Mesenteric fat pad (tissue), 1 donor: ENCODE measurements at places on chromosomes 4 and X. TPM values are rescaled to one million over a fixed set of nuclear protein-coding genes. Genes with fewer than 3 reads are reported as not detected.
A peak's percentile ranks its signal among the peaks of the same experiment; 100 is the strongest.

DNA sequence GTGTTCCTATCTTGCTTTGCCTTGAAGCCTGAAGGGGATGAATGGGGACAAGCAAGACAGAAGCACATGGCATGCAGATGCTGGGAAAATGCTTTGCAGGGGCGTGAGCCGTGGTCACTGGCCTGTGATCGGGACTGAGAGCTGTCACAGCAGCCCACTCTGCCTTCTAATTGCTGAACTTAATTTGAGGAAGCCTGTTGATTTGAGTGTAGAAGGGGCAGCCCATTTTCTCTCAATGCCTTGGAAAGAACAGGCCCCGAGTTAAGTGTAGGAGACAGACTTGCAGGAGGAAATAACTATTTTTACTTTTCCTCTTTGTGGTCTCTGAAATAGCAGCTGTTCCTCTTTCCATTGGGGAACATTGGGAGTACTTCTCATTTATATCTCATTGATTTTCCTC, 26.1 kb upstream of the TBC1D1 start:
- DNase-seq: no peak

DNA sequence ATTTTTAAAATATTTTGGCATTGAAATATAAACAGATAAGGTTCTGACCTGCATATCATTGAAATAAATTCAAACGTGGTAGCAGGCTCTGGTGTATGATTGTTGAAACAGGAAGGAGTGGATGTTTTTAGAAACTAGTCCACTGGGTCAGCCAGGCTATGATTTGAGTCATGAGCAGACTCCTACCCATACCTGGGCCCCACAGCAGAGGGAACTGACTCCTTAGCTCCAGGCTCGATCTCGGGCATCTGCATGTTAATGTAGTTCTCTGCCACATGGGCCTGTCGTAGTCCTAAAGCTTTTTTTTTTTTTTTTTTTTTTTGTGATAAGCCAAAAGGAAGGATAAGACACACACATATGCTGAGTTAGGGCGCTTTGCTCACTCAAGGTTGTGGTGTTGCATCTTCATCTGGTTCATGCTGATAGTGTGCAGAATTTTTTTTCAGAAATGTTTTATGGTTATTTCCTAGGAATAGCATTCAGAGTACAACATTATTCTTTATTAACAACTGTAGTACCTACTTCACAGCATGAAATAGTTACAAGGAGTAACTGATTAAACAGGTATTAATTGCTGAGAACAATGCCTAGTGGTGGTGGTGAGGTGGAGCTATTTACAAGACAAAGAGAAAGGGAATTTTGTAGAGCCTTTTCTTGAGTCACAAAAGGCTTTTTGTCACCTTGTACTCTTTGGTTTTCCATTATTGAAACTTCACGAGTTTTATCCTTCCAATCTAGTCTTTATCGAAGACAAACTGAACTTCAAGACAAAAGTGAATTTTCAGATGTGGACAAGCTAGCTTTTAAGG, 27.3 kb downstream of the OFD1 start:
- DNase-seq: no peak

- no peak for DNase-seq
Measured at GRCh38 chr4:105215609-105216313, 69.1 kb downstream of the TET2 start.

DNA sequence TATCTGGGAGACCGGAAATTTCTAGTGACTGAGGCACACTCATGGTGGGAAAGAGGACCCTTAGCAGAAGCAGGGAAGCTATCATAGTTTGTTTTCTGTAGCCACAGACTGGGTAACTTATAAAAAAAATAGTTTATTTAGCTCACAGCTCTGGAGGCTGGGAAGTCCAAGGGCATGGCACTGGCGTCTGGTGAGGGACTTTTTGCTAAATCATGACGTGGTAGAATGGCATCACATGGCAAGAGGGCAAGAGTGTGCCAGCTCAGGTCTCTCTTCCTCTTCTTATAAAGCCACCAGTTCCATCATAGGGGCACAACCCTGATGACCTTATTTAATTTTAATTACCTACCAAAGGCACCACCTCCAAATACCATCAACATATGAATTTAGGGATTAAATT, 13.3 kb downstream of the APLN start:
- no peak for DNase-seq

- no peak for DNase-seq
Measured at GRCh38 chr4:38687571-38688011, 23.6 kb downstream of the KLF3 start.

- no peak for DNase-seq
Measured at GRCh38 chr4:107897823-107898222, 33.5 kb upstream of the CYP2U1 start.

DNA sequence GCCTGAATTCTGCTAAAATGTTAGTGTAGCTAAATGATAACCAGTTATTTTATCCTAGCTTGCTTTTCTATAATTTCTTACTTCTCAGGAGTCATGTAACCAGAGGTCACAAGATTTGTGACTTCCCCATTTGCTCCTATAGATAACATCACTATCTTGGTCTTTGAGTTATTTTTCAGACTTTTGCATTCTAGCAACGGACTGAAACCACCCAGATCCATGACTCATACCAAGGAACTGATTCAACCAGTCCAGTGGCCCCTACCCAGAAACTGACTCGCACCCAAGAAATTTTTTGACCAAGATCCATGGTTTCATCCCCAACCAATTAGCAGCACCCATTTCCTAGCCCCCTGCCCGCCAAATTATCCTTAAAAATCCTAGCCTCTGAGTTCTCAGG, 50.0 kb downstream of the IQCM start:
- no peak for DNase-seq

- DNase-seq: no peak
Measured at GRCh38 chrX:143934542-143934941, 50.7 kb downstream of the UBE2NL start.

- DNase-seq: no peak
Measured at GRCh38 chr4:119731146-119731742, 102.6 kb upstream of the PDE5A start.

DNA sequence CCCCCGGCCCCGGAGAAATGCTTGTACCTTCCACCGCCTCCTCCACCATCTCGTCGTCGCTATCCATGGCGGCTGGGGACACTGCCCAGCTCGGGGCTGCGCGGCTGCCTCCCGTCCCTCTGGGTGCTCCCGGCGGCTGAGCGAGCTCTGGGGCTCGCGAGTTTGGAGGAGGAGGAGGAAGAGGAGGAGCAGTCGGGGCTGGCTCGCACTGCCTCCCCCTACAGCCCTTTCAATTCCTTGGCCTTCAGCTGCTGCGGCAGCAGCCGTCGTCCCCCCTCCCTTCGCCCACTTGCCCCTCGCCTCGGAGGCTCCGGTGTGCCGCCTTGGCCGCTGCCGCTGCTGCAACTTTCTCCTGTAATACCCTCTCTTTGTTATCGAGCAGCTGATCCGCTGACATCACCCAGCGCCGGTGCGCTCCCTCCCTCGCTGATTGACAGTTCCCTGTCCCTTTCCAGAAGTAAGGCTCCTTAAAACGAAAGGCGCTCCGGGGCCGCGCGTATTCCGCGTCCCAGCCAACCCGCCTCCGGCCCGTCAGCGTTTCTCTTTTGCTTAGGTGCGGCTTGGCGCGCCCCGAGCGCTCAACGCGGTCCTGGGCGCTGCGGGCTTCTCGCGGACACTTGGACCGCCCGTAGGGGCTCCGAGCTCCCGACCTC, at the start of gene SETD7:
TSS of gene SETD7 (minus strand) at position 149 of the 653 bp plus-strand sequence. CDS start at position 67, 82 bp downstream.
- DNase-seq: peak; percentile 91

GRCh38 chrX:81890521-81890920, 688.6 kb downstream of the SH3BGRL start:
- no peak for DNase-seq

- DNase-seq: no peak
Measured at GRCh38 chr4:128601991-128602695, 207.4 kb upstream of the JADE1 start.

GRCh38 chrX:69303231-69303630, 138.0 kb upstream of the PJA1 start:
- DNase-seq: no peak

- no peak for DNase-seq
Measured at GRCh38 chr4:23135792-23136645, 443.3 kb downstream of the GBA3 start.

GRCh38 chrX:84339507-84340364, 151.7 kb upstream of the RPS6KA6 start:
- DNase-seq: no peak

DNA sequence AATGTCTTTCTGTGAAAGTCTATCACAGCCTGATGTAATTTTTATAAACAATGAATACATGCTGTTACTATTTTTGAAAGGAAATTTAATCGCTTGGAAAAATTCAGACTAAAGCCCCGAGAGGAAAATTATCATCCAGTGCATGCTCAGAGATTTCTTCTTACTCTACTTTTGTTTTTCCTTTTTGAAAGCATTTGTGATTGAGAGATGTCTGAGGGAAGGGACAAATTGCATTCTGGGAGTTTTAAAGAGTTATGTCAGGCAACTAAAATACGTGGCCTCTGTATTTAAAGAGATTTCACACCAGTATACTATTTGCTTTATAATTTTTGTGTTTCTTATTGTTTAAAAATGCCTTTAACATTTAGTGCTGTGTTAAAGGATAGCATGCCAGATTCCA, 1.4 kb upstream of the ZFX start:
- DNase-seq: no peak

DNA sequence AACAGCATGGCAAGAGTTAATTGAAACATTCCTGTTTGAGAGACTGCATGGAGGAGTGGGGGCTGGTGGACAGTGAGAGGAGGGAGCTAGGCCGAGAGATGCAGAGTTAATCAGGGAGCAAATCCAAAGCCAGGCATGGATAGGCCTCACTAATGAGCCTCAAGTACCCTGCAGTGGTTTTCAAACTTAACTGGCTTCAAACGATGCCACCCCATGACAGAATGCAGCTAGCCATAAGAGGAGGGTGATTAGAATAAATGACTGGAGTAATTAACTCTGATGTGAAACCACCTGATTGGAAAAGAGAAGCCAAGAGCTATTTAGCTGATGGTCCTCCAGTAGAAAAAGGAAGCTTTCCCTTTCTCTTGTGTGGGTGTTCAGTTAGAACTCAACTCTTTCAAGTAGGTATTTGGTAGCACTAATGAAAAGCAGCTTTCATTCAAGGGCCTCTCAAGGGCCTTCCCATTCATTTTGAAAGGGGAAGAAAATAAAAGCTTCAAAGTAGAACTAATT, 215.4 kb upstream of the MAB21L2 start:
- no peak for DNase-seq

DNA sequence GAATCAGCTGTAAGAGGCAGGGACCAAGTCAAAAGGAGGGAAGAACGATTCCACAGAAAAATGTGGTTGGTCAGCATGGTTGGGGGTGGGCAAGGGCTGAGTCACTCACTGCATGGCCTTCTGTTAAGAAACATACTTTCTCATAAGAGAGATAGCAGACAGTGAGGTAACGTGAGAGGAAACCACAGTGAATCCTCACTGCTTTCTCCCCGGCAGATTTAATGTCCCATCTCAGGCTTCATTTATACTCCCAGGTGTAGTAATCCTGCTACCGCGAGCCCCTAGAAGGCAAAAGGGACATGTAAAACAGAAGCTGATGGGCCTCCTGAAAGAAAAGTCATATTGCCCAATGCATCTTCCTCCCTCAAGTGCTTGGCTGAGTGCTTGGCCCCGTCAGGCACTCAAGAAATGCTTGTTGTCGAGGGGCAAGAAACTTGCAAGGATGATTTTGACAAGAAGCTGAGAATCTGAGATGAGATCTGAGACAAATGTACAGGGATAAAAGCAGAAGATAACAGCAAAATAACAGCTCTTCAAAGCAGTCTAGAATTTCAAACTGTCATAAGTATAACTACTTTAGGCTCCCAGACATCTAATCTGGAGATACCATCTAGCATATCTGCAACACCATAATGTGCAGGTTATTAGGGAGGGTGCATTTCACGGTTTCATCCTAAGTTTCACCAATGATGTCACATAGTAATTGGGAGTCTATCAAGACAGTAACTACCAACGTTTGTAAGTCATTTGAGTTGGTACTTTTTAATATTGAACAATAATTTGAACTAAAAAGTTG, 40.2 kb downstream of the SH3KBP1 start:
- no peak for DNase-seq

GRCh38 chrX:44143061-44143602, 169.9 kb upstream of the NDP start:
- no peak for DNase-seq

DNA sequence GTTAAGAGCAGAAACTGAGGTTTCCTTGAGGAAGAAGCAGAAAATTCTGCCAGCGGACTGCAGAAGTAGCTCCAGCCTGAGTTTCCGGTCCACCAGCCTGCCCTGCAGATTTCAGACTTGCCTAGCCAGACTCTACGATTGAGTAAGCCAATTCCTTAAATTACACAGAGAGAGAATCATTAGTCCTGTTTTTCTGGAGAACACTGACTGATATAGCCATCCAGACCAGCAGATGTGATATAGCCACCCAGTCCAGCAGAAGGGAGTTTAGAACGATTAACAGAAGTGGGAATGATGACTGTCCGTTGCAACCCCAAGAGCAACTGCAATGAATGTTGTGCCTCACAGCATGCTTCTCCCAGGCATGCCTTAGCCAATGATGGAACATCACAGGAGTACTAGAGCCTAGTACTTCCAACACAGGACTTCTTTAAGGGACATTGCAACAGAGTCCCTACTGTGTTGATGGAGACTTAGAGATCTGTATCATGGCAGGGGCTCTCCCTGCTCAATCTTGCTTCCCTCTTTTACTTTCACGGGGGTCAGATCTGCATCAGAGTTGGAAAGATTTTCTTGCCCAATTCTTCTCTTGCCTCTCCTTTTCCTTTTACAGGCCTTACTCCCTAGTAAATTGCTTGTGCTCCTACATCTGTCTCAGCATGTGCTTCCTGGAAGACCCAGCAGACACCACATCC, 264.6 kb upstream of the CLNK start:
- no peak for DNase-seq

- no peak for DNase-seq
Measured at GRCh38 chrX:155998116-155998515, 620 bp downstream of the IL9R start.

- DNase-seq: no peak
Measured at GRCh38 chrX:113802837-113803236, 781.0 kb upstream of the HTR2C start.

The GLUD2 gene
- 5.6 TPM for total RNA-seq

The NEUROG2 gene
- not detected for total RNA-seq

The FGA gene
- total RNA-seq: not detected

The MAGEA2 gene
- not detected for total RNA-seq

The GLOD5 gene
- not detected for total RNA-seq

The SYN1 gene
- not detected for total RNA-seq

The HOPX gene
- 3.2 TPM for total RNA-seq

The SOD3 gene
- total RNA-seq: 128 TPM
